Central memory CD8-positive, alpha-beta T cell (primary cell): ENCODE measurements at places on chromosomes 4 and X.

DNA sequence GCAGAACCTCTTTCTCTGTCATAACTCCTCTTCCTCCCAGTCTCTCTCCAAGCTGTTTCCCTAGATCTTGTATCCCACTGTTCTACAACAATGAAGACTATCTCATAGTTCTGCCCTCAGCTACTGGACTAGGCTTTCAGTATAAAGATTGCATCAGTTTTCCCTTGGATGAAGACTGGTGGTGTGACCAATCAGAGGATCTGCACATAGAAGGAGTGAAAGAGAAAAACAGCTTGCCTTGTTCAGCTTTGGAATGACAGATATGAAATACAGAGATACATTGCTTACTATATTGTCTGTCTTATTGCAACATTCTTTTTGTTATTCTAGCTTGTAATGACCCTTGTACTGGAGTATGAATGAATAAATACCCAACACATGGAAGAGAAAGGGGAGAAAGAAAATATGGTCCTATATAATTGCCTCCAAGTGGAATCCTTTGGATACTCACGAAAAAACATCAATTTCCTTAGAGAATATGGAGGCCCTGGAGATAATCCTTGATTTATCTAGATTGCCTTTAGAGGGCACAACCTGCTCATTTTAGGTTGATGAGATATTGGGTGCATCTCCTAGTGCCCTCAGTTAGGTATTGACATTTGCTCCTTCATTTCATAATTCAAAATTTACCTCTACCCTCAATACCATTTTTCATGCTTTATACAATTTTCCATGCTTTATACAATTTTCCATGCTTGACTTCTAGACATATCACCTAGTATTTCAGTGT is 395.8 kb downstream of the NAF1 start:
- H3K4me3 ChIP-seq: no peak overlapping the region
- H3K4me1 ChIP-seq: no peaks in the 10 kb centered on the region
- peaks cover 2% of the 10 kb centered on the region for H3K36me3 ChIP-seq
- DNase-seq: no peak
- H3K27ac ChIP-seq: no peak overlapping the region

DNA sequence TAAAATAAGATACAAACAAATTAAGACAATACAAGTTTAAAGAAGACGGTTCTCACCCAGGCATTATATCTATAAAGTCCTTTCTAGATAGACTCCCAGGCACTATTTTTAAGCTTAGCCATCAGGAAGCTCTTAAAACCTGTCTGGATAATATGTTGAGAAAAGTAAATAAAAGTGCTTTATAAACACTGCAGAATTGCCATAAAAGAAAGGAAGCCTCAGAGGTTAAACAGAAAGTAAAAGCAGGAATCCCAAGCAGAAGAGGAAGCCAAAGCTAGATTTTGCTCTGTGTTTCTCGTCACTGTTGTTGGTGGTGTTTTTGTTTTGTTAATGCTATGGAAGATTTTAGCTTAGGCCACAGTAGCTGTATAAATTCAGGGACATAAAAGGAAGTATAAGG is 1267.3 kb downstream of the PCDH19 start:
- no peak overlapping the region for H3K4me3 ChIP-seq
- H3K36me3 ChIP-seq: no peaks in the 10 kb centered on the region
- H3K27ac ChIP-seq: no peak overlapping the region
- H3K27me3 ChIP-seq: no peaks in the 10 kb centered on the region

DNA sequence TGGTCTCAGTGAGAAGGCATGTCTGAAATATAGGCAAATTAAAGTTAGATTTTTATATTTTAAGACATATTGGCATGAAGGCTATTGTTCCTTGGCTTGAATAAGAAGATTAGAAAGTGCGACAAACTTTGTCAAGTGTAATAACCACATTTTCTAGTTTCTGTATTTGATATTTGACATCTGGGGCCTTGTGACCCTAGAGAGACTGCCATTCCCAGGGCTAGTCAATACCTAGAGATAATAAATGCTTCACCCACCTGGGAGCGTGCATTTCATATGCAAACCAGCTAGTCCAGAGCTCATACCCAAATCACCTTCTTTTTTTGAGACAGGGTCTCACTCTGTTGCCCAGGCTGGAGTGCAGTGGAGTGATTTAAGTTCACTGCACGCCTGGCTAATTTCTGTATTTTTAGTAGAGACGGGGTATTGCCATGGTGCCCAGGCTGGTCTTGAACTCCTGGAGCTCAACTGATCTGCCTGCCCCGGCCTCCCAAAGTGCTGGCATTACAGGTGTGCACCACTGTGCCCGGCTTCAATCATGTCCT is 62.6 kb downstream of the COQ2 start:
- no peak for DNase-seq
- no peaks in the 10 kb centered on the region for H3K27me3 ChIP-seq
- H3K36me3 ChIP-seq: peaks cover 6% of the 10 kb centered on the region
- H3K27ac ChIP-seq: no peak overlapping the region

GRCh38 chrX:117510453-117510852 is 606.2 kb downstream of the KLHL13 start:
- no peaks in the 10 kb centered on the region for H3K4me1 ChIP-seq
- no peaks in the 10 kb centered on the region for H3K36me3 ChIP-seq

GRCh38 chrX:79081895-79082512 is 62.5 kb upstream of the GPR174 start:
- H3K27ac ChIP-seq: peak overlapping the region; percentile 82
- no peaks in the 10 kb centered on the region for H3K36me3 ChIP-seq
- peak overlapping the region; percentile 61 for H3K4me3 ChIP-seq
- no peaks in the 10 kb centered on the region for H3K27me3 ChIP-seq
- peaks cover 20% of the 10 kb centered on the region for H3K4me1 ChIP-seq

DNA sequence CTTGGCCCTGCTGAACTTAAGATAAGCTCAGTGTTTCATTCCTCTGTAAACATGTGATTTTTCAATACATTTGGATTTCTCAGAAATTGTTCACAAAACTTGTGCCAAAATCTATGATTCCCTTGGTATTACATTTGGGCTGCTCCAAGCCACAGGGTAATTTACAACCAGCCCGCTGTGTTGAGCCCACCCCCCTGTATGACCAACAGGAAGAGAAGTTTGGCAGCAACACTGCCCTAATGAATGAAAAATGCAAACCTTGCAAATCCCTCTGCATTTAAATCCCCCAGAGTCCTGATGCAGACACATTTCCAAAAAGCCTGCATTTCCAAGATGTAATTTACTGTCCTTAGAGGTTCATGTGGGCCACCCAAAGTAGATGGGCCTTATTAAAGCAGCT is 34.1 kb upstream of the GAB1 start:
- no peaks in the 10 kb centered on the region for H3K4me1 ChIP-seq
- H3K27me3 ChIP-seq: peaks cover 21% of the 10 kb centered on the region
- no peak overlapping the region for H3K27ac ChIP-seq

GRCh38 chr4:122334828-122335227 is 44.0 kb upstream of the ADAD1 start:
- no peak overlapping the region for H3K27ac ChIP-seq
- peaks cover 10% of the 10 kb centered on the region for H3K4me1 ChIP-seq
- DNase-seq: no peak
- no peak overlapping the region for H3K4me3 ChIP-seq

DNA sequence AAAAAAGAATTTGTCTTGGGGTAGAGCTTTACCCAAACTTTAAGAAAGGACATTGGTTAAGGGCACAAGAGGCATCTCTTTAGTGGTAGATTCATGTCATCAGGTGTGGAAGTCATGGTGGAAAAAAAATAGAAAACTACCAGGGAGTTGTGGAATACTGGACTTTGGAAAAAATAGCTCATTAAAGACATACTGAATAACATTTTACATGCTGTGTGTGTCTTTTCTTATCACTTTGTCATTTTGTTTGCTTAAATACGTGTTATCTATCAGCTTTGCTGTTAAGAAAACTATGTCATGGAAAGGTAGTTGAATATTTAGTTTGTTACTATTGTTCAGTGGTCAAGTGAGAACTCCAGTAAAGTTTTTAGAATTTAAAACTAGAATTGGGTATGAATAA is 147.0 kb downstream of the CCSER1 start:
- no peaks in the 10 kb centered on the region for H3K36me3 ChIP-seq
- H3K4me1 ChIP-seq: no peaks in the 10 kb centered on the region
- no peak overlapping the region for H3K27ac ChIP-seq
- DNase-seq: no peak
- no peaks in the 10 kb centered on the region for H3K27me3 ChIP-seq

DNA sequence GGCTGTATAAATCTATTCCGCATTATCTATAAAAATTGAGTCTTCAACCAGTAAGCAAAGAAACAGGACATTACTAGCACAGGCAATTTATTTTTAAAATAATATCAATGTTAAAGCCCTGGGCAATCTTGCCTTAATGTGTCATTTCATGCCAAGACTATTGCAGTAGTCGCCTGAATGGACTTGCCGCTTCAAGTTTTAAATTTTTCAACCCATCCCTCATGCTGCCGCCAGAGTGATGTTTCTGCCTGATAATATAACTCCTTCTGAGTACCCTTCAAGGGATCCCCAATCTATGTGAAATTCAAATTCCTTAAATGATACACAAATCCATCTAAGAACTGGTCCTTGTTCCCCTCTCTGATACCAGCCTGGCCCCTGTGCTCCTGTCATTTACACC is 66.9 kb downstream of the PRSS12 start:
- no peak for DNase-seq
- no peaks in the 10 kb centered on the region for H3K27me3 ChIP-seq
- H3K4me3 ChIP-seq: no peak overlapping the region

- peaks cover 51% of the 10 kb centered on the region for H3K36me3 ChIP-seq
- H3K27me3 ChIP-seq: no peaks in the 10 kb centered on the region
- no peak overlapping the region for H3K4me3 ChIP-seq
- H3K4me1 ChIP-seq: peaks cover 13% of the 10 kb centered on the region
Observed at GRCh38 chrX:24175276-24175675, 25.7 kb downstream of the ZFX start.

GRCh38 chrX:19630776-19631707 is 115.7 kb upstream of the MAP3K15 start:
- peak overlapping the region; percentile 71 for H3K27ac ChIP-seq
- peaks cover 28% of the 10 kb centered on the region for H3K36me3 ChIP-seq
- no peaks in the 10 kb centered on the region for H3K27me3 ChIP-seq
- no peak for DNase-seq
- H3K4me1 ChIP-seq: peaks cover 59% of the 10 kb centered on the region
- peak overlapping the region; percentile 44 for H3K4me3 ChIP-seq

DNA sequence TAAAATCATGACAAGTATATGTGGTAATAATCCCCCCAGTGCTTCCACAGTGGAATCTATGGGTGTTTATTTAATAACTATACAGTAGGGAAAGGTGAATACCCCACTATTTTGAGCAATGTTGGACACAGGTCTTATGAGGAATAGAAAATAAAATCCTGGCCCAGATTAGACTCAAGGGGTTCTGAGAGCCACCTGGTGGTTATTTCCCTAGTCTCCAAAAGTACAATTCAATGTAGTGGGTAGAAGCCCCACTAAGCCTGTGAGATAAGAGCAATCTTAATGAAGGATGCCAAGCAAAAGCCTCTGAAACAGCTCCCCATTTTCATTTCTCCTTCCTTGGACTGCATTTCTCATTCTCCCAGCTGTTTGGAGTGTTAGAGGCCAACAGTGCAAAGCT is 328.2 kb upstream of the NR3C2 start:
- H3K4me3 ChIP-seq: no peak overlapping the region
- no peak overlapping the region for H3K27ac ChIP-seq
- DNase-seq: no peak

DNA sequence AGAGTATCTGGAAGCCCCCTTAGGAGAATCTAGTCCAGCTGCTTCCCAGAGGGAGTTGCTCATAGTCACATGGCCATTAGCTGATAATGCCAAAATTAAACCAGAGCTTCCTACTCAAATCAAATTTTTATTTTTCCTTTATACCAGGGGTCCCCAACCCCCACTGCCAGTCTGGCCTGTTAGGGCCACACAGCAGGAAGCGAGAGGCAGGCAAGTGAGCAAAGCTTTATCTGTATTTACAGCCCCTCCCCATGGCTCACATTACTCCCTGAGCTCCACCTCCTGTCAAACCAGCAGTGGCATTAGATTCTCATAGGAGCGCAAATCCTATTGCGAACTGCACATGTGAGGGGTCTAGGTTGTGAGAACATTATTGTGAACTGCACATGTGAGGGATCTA is 19.2 kb upstream of the TNIP3 start:
- H3K4me1 ChIP-seq: peaks cover 68% of the 10 kb centered on the region
- DNase-seq: no peak
- H3K36me3 ChIP-seq: peaks cover 8% of the 10 kb centered on the region
- no peaks in the 10 kb centered on the region for H3K27me3 ChIP-seq
- H3K4me3 ChIP-seq: peak overlapping the region; percentile 78

DNA sequence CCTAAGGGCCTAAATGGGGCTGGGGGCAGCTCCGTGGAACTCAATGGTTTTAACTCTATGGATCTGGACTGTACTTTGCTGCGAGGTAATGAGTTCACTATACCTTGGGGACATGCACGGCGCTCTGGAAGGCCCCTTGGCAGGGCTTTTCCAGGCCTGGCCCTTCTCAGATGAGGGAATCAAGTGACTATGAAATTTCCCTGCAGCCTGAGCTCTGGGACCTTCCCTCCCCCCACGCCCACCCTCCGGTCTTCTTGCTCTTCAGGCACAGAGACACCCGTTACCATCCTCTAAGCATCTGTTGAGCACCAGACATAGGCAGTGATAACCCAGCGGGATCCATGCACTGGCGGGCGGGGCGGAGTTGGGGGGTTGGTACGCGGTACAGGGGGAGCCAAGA is 109.2 kb downstream of the PSAPL1 start:
- DNase-seq: no peak
- H3K4me1 ChIP-seq: peaks cover 21% of the 10 kb centered on the region
- H3K36me3 ChIP-seq: peaks cover 10% of the 10 kb centered on the region
- H3K27ac ChIP-seq: peak overlapping the region; percentile 34
- peak overlapping the region; percentile 64 for H3K4me3 ChIP-seq

GRCh38 chr4:47933840-47934239 is 19.5 kb upstream of the NFXL1 start:
- peaks cover 27% of the 10 kb centered on the region for H3K27me3 ChIP-seq
- no peak overlapping the region for H3K27ac ChIP-seq
- H3K36me3 ChIP-seq: no peaks in the 10 kb centered on the region
- DNase-seq: no peak
- H3K4me3 ChIP-seq: no peak overlapping the region

- no peaks in the 10 kb centered on the region for H3K36me3 ChIP-seq
- DNase-seq: no peak
- H3K4me1 ChIP-seq: no peaks in the 10 kb centered on the region
- no peak overlapping the region for H3K27ac ChIP-seq
Observed at GRCh38 chrX:50962156-50962555, 51.6 kb downstream of the BMP15 start.

DNA sequence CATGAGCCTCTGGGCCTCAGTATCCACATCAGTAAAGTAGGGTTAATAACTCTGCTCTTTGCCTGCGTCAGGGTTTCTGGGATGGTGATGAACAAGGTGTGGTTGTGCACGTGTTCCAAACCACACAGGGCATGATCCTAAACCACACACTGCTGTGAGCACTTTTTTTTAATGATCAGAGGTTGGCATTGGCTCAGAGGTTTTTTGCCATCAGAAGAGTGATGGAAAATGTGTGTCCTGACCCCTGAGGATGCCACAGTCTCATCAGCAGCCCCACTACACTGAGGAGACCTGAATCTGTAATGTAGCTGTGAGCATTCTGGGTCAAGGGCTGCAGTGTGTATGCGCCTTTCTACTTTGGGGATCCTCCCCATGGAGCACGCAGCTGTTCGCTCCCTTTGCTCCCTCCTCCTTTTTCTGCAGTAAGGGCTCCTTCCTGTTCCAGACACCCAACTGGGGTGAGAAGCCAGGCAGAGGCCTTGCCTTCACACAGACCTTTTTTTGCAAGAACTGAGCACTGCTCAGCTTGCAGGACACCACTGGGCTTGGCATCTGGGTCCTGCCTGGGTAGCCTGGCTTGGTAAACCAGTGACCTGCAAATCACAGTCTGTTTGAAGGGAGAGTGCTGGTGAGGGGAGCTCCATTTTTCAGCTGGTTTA is 87.5 kb downstream of the MAMLD1 start:
- no peak overlapping the region for H3K4me3 ChIP-seq
- DNase-seq: no peak
- H3K27me3 ChIP-seq: no peaks in the 10 kb centered on the region
- no peak overlapping the region for H3K27ac ChIP-seq
- no peaks in the 10 kb centered on the region for H3K36me3 ChIP-seq
